ENCODE measurements at places on chromosomes 12 and 14.

DNA sequence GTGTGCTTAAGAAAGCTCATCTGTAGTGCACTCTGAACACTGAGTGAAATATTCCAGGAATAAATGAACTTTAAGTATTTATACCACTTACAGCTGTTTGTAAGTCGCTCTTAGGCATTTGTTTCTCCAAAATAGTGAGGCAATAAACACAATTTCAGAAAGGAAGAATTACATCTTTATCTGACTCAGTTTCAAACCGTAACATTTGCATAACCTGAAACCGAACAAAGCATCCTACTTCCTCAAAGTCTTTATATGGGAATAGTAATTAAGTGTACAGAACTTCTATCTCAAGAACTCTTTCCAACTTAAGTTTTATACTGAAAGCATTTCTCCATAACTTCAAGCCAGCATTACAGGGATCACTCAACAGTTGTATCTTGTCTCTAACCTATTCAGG is 58.4 kb downstream of the SOX5 start:
- no peak for DNase-seq

DNA sequence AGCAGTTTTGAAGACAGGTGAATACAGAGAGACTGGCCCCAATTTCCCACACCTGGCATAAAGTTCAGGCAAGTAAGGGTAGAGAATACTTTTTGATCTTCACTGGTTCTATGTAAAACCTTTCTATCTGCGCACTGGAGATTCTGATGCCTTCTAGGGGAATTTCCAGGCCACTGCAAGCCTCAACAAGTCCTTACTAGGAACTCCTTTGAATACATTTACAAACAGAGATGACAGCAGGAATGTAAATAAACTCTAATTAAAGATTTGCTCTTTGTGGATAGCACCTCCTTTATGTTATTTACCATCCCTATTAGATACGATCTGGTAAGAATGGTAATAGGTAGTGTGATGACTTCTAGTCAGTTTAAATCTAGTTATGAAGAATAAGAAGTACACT is 69.2 kb downstream of the NTN4 start:
- DNase-seq = no peak

DNA sequence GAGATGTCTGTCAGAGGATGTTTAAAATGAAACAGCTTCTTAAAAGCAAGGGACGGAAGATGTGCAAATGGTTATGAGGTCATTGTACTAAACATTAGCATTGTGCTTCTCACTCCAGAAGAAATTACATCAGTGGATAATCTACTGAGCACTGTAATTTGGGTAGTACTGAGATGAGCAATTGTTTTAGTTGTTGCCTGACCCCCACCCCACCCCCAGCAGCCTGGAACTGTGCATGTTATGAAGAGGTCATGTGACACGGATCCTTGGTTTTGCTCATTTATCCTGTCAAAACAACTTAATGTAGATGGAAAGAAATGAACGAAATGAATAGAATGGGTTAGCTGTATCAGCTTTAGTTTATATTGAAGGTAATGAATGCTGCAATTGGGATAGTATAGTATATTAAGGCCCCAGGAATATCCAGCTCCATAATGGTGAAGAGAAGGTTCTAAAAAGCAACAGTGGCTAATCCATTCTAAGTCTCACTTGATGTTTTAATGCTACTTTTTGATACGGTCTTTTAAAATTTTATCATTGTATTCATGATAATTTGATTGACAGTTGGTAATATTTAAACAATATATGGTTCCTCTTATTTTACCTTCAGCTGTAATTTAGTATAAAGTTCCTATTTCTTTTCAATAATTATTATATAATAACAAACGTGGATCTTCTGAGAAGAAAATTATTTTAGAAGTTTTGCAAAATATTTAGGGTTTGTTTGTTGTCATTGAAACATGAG is 58.5 kb downstream of the WNK1 start:
- no peak for DNase-seq

DNA sequence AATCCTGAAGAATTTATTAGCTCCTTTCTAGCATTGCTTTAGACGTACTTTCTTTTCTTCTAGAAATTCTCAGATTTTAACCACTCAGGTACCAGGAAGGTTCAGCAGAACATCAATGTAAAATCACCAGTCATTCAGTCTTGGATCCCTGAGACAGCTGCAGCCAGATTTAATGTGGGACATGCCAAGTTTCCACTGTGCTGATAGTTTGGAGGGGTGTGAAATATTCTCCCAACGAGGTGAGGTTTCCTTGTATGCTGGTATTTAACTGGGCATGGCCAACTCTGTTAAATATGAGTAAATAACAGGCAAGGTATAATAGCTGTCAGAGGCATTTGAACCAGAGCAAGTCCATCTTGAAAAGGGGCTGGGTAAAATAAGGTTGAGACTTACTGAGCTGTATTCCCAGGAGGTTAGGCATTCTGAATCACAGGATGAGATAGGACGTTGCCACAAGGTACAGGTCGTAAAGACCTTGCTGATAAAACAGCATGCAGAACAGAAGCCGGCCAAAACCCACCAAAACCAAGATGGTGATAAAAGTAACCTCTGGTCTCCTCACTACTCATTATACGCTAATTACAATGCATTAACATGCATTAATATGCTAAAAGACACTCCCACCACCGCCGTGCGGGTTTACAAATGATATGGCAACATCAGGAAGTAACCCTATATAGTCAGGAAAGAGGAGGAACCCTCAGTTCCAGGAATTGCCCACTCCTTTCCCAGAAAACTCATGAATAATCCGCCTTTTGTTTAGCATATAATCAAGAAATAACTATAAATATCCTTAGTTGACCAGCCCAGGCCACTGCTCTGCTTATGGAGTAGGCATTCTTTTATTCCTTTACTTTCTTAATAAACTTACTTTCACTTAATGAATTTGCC is 75.2 kb upstream of the RASSF8 start:
- DNase-seq = no peak

GRCh38 chr12:114888928-114889584 is 205.1 kb upstream of the TBX3 start:
- no peak for DNase-seq

DNA sequence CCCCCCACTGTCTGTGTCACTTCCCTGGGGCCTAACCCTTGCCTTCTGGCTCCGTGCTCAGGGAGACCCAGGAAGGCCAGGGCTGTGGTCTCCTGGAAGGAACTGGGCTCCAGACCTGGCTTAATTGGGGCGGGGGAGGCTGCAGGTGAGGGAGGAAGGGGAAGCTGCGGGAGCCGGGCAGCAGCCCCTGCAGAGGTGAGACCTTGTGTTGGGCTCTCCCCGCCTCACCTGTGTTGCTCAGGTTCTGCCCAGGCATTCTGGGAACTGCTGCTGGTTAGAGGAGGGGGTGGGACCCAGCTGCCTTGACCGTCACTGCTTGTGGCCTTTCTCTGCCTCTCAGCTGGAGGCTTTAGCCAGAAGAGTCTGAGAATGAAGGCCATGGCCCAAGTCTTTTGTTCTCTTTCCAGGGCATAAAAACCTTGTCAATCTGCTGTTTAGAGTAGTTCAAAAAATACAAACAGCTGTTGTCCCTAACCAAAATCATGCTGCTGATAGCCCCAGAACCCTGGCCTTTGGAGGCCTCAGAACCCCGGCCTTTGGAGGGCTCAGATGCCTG is 247.6 kb downstream of the CHST11 start:
- DNase-seq = no peak

GRCh38 chr14:51847489-51847796 is 13.0 kb upstream of the GNG2 start:
- no peak for DNase-seq

- DNase-seq = no peak
These were observed 307.2 kb downstream of the ADGRD1 start for GRCh38 chr12:131260954-131261353.

DNA sequence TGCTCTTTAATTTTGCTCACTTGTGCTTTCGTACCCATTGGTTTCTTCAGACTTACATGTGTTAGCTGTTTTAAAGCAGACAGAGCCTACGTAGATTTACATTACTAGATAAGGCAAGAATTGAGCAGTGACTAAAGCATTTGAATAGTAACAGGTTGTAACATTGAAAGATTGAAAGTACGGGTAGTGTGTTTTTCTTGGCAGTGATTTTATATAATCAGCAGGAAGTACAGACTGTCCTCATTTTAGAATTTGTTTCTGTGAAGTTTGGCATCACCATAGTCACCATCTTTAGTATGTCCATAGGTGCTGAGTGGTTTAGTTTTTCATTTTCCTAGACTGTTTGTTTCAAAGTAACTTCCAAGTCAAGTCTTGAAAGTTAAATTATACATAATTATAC is 14.0 kb downstream of the RTRAF start:
- no peak for DNase-seq

DNA sequence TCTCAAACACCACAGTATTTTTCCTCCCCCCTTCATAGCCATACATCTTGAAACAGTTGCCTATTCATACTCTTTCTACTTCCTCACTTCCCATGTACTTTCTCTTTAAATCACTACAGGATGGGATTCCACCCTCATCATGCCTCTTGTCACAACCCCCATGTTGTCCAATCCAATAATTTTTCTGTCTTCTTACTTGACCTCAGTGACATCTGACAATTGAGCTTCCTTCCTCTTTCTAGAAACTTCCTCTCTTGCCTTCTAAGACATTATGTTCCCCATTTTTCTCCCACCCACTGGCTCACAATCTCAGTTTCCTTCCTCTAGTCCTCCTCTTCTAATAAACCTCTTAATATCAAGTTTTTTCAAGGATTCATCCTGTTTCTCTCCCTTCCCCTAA is 5.3 kb downstream of the C2CD5 start:
- no peak for DNase-seq

DNA sequence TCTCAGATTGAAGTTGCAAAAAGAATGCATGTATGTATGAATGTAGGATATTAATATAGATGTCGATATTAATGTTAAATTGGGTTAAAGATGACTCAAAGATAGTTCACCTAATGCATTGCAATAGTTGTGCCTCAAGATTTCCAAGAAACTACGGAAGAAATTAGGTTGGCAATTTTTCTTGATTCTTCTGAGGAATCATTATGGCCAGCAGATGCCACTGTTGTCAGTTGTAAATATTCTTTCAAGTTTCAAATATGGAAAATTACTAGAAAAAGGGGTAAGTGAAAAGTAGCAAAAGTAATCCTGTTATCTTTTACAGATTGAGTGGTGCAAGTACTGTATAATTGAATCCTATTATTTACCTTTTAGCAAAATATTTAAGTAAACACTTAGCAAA is 202.1 kb downstream of the ADAMTS20 start:
- DNase-seq = no peak

DNA sequence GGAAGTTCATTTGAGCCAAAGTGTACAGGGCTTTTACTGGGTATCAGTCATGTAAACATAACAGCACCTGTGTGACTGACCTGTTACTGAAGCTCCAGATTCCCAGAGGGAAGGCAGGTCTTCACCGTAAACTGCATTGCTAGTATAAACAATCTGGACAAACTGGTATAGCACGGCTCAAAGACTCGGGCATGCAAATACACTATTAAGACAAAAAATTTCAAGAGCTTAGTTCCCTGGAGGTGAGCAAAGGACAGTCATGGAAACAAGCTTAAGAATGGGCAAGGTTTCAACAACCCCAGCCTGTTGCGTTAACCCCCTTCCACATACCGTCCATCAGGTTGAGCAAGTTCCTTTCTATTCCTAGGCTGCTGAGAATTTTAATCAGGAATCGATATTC is 9.4 kb downstream of the PARP11 start:
- no peak for DNase-seq

DNA sequence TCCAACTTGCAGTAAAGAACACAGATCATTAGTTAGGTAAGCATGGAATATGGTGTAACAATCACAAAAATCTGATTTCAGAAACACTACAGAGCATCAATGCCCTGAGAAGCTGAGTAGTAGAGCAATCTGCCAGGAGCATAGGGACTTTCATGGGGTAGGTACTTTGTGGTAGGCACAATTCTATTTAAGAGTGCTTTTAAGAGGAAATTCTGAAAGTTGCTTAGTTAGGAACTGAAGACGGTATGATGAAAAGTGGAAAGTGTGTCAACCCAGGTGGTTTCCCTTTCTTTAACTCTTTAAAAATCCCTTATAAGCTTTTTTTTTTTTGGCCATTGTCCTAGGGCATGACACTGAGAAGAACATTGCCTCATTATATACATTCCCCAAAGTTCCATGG is 535.7 kb upstream of the FBXO33 start:
- DNase-seq = no peak

DNA sequence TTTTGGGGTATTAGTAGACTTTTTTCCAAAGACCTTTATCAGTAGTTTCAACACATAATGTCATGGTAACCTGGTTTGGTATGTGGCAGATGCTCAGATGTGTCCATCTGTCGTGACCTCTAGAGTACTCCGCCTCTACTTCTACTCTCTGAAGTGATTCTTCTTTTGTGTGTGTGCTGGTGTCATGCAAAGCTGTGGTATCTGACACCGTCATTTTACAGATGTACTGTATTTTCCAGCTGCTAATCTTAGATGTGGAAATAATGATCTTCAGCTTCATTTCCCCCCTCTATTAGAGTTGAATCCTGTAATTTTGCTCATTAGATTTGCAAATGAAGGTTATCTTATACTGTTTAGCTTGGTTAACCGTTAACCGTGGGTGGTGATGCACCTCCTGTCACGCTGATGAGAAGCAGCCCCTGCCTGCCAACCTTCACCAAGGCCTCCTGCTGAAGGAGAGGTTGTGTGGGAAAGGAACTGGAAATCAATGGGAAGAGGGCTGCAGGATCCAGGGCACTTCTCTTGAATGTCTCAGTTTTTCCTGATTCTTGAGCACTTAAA is 222.4 kb upstream of the AMIGO2 start:
- no peak for DNase-seq

- no peak for DNase-seq
These were observed 215.4 kb upstream of the DIO2 start for GRCh38 chr14:80426683-80427082.

Data from stimulated activated CD8-positive, alpha-beta memory T cell treated with anti-CD3 and anti-CD28 coated beads, Interleukin-7, amount 100 ng/mL, for 1 hour (primary cell).